ENCODE measurements at places on chromosomes 16 and 17. TPM values are rescaled to one million over a fixed set of nuclear protein-coding genes. Genes with fewer than 3 reads are reported as not detected.

DNA sequence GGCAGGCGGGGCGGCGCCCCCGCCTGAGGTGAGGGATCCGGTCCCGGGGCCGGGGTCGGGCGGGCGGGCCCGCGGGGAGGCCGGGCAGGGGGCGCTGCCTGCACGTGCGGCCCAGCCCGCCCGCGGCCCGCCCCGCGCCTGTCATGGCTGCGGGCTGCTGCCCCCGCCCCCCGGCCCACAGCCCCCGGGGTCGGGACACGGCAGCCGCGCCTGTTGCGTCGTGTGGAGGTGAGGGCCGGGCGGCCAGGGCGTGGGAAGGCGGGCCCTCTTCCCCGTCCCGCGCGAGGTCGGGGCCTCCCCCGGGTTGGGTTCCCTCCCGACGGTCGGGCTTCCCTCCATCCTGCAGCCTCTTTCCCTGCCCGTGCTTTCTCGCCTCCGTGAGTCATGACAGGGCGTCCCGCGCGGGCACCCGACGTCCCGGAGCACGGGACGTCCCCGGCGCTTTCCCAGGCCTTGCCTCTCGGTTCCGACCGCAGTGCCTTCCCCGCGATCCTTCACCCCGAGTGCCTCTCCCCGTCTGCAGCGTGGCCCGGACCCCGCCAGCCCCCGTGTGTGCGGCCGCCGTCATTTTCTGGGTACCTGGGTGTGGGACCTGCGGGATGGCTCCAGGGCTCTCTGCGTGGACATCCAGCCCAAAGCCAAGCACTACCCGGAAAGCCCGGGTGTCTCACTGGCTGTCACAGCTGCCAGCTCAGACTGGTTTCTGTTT lies 76.7 kb downstream of the CHD9 start:
- peak; percentile 85 for DNase-seq

- DNase-seq: no peak
These were observed 139.8 kb upstream of the ELAC2 start for GRCh38 chr17:13157656-13158055.

DNA sequence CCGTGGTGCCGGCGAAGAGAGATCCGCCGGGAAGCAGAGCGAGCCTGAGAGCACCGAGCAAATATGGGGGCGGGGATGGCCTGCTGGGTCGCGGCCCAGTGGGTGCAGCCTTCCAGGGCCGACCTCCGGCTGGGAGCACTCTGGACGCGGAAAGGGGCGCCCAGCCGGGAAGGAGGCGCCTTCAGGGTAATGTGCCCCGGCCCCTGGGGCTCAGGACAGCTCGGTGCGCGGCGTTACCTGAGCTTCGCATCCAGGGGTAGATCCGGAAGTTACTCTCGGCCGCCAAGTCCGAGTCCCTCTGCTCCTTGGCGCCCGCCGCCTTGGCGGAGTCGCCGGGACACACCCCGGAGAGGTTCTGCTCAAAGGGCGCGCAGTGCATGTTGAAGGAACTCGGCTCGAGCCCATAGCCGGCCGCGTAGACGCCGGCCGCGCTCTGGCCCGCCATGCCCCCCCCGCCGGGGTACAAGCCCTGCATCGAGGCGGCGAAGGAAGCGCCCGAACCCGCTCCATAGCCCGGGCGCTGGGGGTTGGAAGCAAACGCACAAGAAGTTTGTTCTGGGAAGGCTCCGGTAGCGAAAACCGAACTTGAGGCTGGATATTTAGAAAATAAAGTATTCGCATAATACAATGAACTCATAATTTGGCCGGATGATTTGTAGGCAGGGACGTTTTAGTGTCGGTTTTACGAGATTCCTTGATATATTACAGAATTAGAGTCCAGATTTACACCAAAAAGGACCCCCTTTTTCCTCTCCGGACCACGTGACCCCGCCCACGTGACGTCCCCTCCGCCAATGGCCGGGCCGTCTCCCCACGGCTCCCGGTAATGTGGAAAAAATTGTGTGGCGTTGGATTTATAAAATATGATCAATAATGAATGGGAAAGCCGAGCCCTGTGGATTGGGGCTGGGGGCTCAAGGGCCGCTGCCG lies at the start of gene HOXB7:
Gene HOXB7, minus strand, starts transcription at position 736 of the 930 bp plus-strand sequence. Its CDS starts 99 bp downstream, at position 637.
- DNase-seq: peak; percentile 77

DNA sequence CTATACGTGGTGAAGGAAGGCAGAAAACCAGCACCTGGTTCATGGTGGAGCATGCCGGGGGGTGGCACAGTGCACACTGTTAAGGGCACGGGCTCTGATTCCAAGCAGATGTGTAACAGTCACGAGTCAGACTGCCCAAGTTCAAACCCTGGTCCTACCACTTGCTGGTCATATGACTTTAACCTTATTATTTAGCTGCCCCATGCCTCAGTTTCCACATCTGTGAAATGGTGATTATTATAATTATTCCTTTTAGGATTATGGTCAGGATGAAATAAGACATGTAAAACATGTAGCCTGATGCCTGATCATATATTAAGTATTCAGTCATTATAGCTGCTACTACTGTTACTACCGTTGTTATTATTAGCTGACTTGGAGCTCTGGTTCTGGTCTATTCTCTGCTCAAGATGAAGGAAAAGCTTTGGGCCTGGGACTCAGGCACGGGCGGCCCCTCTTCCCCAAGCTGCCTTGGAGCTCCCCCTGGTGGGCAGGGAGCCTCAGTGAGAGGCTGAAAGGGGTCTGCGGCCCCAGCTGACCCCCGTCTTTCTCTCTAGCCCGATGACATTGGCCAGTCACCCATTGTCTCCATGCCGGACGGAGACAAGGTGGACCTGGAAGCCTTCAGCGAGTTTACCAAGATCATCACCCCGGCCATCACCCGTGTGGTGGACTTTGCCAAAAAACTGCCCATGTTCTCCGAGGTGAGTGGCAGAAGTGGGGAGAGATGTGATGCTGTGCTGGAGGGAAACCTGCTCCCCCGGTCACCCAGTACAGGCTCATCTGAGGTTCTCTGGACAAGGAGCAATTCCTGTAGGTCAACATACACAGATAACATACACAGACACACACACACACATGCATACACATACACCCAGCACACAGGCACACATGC lies 14.0 kb downstream of the NR1D1 start:
- DNase-seq: peak; percentile 67

DNA sequence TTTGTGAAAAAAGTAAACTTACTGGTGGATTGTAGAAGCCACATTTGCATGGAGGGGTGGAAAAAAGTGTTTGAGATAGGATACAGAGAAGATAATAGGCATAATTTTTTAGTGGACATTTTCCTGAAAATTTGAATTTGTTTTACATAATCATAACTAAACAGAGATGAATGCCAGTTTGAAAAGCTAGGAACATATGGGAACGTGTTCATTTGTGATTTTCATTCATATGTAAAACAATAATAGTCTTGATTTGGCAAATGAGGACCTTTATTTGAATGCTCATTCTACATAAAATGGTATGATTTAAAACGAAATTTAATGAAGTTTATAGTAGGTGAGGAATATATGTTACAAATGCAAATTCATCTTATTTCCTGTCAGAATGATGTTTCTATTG lies 263.9 kb downstream of the BCAS3 start:
- no peak for DNase-seq

- no peak for DNase-seq
These were observed 63.7 kb upstream of the BCO1 start for GRCh38 chr16:81174644-81175324.

- no peak for DNase-seq
These were observed 6.7 kb downstream of the LRRC36 start for GRCh38 chr16:67333315-67333714.

Gene AOC3
- total RNA-seq: 2.6 TPM

Gene PIMREG
- 18.1 TPM for total RNA-seq

Gene ANKRD40CL
- not detected for total RNA-seq

Gene CAPNS2
- total RNA-seq: not detected

Gene SYT17
- not detected for total RNA-seq

Measured in activated naive CD4-positive, alpha-beta T cell treated with anti-CD3 and anti-CD28 coated beads for 36 hours (primary cell).